ENCODE measurements at places on chromosomes 5 and 9. TPM values are rescaled to one million over a fixed set of nuclear protein-coding genes. Genes with fewer than 3 reads are reported as not detected.

BNC2 gene
- total RNA-seq = 0.45 TPM

SHC3 gene
- total RNA-seq = 6.6 TPM

CDH12 gene
- 27.7 TPM for total RNA-seq

SH3TC2 gene
- 2.5 TPM for total RNA-seq

N4BP3 gene
- 0.73 TPM for total RNA-seq
